ENCODE measurements at places on chromosomes 1 and 21.

GRCh38 chr1:214637722-214638458, 34.9 kb downstream of the CENPF start:
- DNase-seq, result no peak

DNA sequence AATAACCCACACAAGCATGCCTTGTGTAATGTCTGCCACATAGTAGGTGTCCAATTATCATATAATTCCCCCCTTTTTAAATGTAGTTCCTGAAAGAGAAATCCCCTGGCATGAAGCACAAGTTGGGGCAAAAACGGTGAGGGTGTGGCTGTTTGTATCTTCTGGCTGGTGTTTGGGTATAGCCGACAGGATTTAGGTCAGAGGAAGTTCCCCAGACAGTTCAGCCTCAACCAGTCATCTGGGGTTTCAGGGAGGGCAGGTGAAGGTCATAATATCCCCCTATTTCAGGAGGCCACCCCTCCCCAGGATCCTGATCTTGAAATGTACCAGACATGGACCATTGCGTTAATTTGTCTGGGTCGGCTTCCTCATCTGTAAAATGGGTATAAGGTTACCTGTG, 29.1 kb upstream of the JUN start:
- DNase-seq, result no peak

GRCh38 chr21:15751546-15751945, 21.8 kb downstream of the USP25 start:
- no peak for DNase-seq

DNA sequence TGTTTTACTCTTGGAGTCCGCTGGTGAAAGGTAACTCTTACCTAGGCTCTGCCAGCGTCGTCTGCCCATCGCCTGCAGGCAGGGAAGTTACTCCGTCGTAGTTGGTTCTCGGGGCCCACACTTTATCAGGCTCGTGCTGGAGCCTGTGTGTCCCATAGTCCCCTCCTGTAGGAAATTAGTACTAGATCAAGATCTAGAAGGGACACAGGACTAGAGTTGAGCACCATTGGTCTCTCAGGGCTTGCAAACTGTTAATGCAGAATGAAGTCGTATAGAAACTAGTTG, 940 bp downstream of the SRRM1 start:
- DNase-seq, result peak; percentile 51

DNA sequence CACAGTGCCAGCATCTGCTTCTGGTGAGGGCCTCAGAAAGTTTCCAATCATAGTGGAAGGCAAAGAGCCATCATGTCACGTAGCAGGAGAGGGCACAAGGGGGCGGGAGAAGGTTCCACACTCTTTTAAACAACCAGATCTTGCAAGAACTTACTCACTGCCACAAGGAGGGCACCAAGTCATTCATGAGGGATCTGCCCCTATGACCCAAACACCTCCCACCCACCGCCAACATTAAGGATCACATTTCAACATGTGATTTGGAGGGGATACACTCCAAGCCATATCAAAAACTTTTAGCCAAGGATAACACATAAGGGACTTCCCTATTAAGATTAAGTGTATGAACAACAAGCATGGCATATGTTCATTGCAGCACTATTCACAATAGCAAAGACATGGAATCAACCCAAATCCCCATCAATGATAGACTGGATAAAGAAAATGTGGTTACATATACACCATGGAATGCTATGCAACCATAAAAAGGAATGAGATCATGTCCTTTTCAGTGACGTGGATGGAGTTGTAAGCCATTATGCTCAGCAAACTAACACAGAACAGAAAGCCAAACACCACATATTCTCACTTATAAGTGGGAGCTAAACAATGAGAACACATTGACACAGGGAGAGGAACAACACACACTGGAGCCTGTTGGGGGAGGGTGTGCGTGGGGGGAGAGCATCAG, 19.9 kb upstream of the SLC35F3 start:
- DNase-seq, result no peak

DNA sequence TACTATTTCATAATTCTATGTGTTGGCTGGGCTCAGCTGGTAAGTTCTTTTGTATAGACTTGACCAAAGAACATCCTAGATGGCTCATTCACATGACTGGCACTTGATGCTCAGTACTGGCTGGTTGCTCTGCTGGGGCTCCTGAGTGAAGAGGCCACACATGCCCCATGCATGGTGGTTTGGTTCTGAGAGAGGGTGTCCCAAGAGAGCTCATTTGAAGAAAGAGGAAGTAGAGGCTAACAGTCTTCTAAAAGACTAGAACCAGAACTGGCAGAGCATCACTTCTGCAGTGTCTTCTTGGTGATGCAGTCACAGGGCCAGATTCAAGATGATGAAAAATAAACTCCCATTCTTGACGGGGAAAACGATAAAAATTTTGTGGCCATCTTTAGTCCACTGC, 5.2 kb upstream of the BACH1 start:
- DNase-seq, result no peak

- DNase-seq, result peak; percentile 0
Observed at GRCh38 chr1:204735042-204735441, 49.5 kb upstream of the LRRN2 start.

DNA sequence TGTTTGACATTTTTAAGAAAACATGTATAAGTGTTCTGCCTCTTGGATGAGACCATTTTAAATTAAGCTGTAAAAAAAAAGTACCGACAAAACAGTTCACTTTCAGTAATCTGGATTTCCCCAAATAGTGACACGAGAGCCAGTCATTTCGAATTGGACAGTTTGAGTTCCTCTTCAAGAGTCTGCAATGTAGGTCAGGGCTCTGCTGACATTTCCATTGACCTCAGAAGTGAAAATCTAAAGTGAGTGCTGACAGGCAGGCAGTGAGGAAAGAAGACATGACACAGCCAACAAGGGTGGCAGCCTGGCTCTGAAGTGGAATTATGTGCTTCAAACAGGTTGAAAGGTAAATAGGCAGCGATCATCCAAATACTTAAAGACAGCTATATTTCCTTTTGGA, at the start of gene IL23R:
TSS of gene IL23R (plus strand) at position 259 of the 400 bp plus-strand sequence. CDS start 1,667 bp downstream, outside the sequence.
- peak; percentile 55 for DNase-seq

DNA sequence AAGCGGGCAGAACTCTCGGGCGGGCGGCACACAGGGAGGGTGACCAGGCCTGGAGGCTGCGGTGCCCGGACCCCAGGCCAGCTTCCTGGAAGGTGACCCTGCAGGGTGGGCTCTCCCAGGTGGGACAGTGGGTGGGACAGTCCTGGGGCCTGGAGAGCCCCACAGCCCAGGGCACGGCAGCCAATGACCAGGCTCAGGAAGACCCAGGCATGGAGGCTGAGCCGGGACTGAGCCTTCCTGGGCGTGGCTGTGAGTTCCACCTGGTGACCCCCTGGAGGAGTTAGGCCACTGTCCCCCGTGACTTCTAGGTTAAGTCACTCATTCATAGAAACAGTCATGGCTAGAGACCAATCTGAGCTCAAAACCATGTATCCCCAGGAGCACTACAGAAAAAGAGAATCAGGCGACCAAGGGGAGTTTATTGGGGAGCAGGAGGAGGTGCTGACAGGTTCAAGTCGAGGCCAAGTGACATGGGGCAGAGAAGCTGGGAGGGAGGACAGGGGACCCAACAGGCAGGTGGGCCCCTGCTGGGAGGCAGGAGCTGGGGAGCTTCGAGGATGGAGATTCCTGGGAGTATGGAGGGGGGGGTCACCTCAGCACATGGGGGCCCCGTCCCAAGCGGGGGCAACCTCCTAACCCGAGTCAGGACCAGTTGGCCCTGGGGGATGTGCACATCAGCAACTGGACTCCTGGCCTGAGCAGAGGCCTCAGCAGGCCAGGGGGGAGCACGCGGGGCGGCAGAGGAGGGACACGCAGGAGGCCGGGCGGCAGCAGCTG, 1.2 kb downstream of the KRTAP10-5 start:
- DNase-seq, result no peak

DNA sequence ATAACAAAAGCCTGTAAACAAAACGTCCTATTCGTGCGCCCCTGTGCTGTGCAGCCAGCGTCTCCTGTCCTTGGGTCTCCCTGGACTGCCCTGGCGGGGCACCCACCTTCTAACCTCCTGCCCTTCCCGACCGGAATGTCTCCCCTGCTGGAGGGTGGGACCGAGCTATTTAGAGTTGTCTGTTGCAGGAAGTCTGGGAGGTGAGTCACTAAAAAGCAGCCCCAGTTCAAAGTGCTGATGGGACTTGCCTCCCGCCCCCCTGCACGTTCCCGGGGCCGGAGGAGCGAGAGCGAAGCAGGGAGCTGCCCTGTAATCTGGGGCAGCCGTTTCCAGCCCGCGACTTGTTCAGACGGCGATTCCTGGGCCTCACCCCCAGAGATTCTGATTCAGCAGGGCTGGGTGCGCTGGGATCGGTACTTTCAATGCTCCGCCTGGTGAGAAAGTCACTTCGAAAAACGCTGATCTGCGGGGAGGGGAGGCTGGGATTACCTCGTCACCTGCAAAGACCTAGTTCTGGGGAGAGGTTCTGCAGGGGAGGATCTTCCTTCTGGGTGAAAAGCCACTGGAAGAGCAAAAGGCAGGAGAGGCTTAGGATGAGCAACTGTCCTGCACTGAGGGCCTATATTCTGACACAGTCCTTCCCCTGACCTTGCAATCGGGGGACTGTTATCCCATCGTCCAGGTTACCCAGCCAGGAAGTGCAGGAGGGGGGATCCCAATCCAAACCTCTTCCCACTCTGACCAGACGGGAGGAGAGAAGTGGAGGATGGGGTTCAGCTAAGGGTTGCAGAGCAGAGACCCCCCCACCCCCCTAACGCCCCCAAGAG, 1.2 kb upstream of the DHRS3 start:
- peak; percentile 84 for DNase-seq
